ENCODE measurements at places on chromosomes 13 and 19. TPM values are rescaled to one million over a fixed set of nuclear protein-coding genes. Genes with fewer than 3 reads are reported as not detected.
A peak's percentile ranks its signal among the peaks of the same experiment; 100 is the strongest.

GRCh38 chr13:72952529-72953141, 106.2 kb upstream of the KLF5 start:
- no peak for DNase-seq

DNA sequence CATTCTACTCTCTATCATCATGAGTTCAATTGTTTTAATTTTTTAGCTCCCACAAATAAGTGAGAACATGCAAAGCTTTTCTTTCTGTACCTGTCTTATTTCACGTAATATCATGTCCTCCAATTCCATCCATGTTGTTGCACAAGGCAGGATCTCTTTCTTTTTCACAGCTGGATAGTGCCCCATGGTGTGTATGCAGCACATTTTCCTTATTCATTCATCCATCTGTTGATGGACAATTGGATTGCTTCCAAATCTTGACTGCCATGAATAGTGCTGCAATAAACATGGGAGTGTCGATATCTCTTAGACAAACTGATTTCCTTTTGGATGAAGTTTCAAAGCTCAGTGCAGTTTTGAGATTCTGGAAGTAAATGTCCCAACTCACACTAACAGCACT, 326.9 kb downstream of the FGF9 start:
- no peak for DNase-seq

DNA sequence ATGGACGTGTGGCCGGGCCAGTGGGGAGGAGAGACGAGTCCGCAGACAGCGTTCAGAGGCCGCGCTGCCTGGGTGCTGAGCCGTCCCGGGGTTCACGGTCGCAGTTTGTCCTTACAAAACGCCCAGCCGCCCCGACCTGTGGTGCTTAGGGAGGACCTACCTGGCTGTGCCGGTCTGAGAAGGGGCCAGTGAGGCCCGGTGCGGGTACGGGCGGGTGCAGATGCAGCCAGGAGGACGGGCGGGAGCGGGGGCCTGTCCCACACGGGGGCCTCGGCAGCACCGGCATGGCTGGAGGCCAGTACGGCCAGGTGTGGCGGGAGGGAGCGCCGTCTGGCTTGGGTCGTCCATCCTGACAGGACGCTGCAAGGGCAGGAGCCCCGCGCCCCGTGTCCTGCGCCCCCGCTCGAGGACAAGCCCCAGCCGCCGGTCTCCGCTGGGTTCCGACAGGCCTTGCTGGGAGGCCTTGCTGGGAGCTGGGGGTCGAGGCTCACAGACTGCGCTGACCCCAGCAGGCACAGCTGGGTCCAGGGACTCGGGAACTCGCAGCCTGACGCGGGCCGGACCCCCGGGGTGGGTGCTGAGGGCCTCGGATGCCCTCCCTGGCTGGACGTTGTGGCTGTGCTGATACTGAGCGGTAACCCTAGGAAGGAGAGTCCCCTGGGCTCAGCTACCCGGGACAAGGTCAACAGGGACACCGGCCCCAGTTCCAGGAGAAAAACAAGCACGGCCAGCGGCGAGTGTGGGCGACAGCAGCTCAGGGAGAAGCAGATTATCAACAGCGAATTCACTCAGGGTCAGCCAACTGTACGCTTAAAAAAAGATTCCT, 5.3 kb upstream of the PROZ start:
- DNase-seq = no peak

Gene KLK6
- not detected for polyA plus RNA-seq

- no peak for DNase-seq
These were observed 3.7 kb downstream of the GATAD2A start for GRCh38 chr19:19409205-19409604.

Gene ZNF763
- polyA plus RNA-seq = 1.6 TPM

Gene VAV1
- polyA plus RNA-seq = not detected

Gene ZNF77
- 3.4 TPM for polyA plus RNA-seq

DNA sequence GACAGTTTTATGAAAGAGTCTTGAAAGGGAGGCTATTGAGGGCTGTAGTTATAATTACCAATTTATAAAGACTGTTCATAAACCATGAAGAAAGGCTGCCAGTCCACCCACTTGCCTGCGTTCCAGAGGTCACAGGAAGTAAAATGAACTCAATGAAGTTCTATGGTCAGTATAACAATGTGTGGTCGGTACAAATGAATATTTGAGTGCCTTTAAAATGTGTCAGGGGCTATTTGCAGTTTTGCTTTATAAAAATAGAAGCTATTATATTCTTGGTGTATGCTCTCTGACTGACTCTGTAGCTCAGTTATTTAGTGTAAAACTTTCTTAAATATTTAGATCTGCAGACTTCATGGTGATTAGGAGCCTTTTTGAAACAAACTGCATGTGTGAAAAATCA, 47.0 kb downstream of the ESD start:
- no peak for DNase-seq

GRCh38 chr13:110447801-110448200, 113.7 kb downstream of the RAB20 start:
- no peak for DNase-seq

DNA sequence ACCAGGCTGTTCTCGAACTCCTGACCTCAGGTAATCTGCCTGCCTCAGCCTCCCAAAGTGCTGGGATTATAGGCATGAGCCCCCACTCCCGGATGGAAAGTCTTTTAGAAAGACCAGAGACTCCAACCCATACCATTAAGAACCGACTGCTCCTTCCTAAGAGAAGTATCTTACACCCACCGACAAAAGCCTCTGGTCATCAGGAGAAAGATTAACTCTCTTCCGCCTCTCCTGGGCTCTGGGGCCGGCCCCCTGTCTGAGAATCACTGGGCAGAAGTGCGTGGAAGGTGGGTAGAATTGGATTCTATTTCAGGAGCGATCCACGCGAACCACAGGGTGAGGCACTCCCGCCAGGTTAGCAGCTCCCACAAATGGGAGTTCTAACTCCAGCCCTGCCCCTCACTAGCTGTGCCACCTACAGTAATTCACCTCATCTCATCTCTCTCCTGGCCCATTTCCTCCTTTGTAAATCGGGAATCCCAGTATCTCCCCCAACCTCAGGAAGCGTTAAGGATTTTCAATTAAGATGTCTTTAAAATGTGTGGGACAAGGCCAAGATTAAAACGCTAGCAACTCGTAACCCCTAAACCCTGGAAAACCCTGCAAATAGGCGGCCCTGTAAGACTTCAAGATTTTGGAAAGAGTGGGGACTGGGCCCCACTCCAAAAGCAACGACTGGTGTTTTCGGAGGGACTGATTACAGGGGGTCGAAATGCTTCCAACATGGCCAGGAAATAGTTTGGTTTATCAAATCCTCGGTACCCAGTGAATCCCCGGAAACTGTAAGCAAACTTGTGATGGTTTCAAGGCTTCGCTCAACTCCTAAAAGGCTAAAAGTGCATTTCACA, 1.3 kb downstream of the HNRNPL start:
- no peak for DNase-seq

Gene FCAR
- not detected for polyA plus RNA-seq

GRCh38 chr19:51065221-51065960, 499 bp upstream of the KLK13 start:
- no peak for DNase-seq

DNA sequence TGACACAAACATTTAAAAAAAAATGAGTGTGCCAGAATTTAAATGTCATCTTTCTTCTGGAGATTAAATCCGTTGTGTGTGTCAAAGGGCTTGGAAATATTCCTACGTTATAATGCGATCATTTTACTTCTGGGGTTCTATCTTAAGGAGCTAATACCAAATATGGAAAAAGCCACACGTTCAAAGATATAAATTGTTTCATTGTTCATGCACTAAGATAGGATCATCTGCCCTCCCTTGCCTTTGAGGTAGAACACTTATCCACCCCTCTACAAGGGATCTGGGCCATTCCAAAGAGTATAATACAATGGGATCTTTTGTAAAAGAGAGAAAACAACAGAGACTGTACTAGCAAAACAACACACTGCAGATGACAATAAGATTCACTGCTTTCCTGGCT, 64.9 kb downstream of the ANKRD10 start:
- DNase-seq = no peak

- no peak for DNase-seq
These were observed 8.4 kb upstream of the RAP2A start for GRCh38 chr13:97425590-97425989.

Gene ADGRE2
- 0.15 TPM for polyA plus RNA-seq

GRCh38 chr19:42333018-42333417, 7.6 kb downstream of the MEGF8 start:
- DNase-seq = no peak

DNA sequence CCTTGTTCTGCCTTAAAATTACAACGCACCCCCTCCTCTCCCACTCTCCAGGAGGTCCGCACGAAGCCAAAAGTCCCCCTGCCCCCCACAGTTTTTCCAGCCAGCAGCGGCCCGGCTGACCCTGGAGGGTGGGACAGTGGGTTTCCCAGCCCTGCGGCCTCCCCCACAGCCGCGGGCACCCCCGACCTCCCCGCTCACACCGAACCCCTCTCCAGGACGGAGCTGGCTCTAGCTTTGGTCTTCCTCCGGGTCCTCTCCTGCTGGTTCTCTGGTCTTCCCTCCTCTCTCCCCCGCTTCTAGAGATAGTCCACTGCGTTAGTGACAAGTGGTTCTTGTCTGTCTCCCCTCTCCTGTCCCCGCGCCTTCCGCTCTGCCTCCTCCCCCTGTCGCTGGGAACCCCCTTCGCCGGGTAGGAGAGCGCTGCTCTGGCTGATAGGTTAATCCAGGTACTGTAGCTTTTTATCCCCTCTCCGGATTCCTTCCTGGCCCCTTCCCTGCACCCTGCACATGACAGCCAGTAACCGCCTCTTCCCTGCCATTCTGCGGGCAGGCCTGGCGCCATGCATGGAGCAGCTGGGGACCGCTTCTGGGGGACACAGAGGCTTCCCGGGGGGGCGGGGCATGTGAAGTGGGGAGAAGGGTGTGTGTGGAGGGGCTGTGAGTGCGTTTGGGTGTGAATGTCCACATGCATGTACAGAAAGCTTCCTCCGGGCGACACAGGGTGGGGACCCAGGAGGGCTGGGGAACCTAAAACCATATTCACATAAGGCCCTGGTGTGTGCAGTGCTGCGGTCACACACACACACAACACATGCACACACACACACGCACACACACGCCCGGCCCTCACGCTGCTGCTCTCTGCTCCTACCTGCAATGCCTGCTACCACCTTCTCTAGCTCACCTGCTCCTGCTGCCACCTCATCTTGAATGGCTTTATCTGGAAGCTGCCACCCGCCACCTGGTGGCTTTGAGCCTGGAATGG, 17.2 kb downstream of the PRR36 start:
- no peak for DNase-seq

GRCh38 chr13:109998684-109999533, 212.5 kb upstream of the IRS2 start:
- peak; percentile 78 for DNase-seq

- DNase-seq = no peak
These were observed 713.0 kb upstream of the PCDH9 start for GRCh38 chr13:67943116-67943515.

Gene DIRAS1
- polyA plus RNA-seq = 11.1 TPM

DNA sequence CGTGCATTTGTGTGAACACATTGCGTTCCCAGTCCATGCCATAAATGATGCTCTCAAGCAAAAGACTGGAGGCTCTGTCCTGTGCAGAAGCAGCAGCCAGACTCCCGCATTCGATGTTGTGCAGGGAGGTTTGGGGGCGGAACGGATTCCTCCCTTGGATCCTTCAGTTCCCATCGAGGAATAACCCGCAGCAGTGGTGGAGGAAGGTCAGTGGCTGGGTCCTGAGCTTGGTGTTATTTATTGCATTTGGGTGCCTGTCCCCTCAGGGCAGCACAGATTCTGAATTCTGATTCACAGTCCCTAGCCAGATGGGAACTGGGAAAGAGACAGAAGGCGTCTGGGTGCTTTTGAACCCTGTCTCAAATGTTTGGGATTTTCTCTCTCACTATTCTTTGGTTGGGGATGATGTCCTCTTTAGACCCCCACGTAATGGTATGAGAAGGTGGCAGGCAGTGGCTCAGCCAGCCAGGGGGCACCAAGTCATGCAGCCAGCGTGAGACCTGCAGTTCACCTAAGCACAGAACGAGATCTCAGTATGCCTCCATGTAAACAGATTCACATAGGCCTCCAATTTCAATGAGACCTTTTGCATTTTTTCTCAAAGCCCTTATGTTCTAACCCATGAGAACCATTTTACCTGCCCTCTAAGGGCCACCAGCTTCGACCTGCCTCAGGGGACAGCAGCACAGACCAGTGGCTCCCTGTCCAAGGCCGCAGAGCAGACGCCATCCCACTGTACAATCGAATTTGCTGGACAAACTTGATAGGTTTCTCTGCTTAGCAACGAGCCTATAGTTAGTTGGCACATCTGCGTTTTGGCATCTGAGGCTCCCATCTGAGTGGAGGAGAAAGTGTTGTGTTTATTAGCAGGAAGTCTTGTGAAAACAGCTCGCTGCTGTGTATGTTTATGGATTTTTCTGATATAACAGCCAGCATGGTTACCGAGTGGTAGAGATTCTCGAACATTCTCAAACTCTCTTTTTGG, 17.8 kb downstream of the KCTD15 start:
- DNase-seq = no peak

Gene ZNF627
- polyA plus RNA-seq = 9.5 TPM

GRCh38 chr13:44267980-44268379, 105.6 kb upstream of the SERP2 start:
- no peak for DNase-seq

DNA sequence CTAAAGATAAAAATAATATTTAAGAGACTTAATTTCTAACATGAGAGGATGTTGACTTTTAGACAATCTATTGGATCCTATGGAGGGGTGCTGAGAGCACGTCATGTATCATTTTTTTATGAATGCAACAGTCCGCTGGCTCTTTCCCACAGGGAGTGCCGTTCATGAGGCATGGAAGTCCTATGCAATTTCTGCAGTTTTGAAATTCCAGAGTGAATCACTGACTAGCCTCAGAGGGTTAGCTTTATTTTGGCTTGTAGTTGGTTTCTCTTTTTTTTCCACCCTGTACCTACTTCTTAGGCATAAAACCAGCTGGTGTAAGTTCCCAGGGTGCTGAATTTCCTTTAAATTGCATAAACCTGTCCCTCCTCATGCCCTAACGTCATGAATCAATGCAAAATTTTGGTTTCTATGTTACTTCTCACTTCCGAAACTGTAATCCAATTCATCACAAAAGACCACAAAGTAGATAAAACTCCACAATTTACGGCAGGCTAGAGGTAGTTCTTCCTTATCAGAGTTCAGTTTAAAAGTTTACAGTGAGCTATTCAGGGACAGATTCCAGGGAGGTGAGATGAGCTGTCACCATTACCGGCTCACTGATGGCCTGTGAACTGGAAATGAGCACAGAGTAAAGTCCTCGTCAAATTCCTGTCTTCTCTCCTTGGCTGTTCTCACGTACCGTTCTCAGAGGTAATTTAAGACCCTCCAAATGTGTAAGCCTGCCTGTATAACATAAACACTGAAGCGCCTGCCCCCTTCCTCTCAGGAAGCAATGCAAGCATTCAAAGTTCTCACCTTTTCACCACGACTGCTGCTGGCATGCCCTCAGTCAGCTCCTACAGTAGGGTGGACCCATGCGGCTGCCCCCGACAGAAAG, 216.6 kb upstream of the SLC10A2 start:
- peak; percentile 47 for DNase-seq
